ENCODE measurements at places on chromosomes 6 and 20. TPM values are rescaled to one million over a fixed set of nuclear protein-coding genes. Genes with fewer than 3 reads are reported as not detected.
A peak's percentile ranks its signal among the peaks of the same experiment; 100 is the strongest.

XRN2 gene
- total RNA-seq, result 95.4 TPM

HTR1E gene
- not detected for total RNA-seq

SEL1L2 gene
- not detected for total RNA-seq

GABRR1 gene
- not detected for total RNA-seq

GRCh38 chr6:140566781-140567277, 1192.4 kb upstream of the CITED2 start:
- peak; percentile 26 for DNase-seq

GRCh38 chr6:155197932-155198331, 65.9 kb upstream of the CLDN20 start:
- DNase-seq, result no peak

DNA sequence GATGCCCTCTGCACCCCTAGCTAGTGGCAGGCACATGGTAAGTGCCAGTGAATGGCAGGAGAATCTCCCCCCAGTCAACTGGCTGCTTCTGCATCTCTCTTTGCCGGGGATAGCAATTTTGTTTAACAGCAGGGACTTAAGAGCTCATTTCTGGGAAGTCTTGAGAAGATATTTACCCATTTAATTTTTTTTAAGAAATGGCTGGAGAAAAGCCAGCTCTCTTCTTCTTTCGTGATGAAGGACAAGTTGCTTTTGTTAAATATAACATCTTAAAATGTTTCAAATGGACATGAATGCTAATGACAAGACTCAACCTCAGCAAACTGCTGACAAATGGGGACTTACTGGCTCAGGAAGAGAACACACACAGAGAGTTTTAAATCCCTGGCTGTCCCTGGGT, 55.0 kb upstream of the IYD start:
- no peak for DNase-seq

DNA sequence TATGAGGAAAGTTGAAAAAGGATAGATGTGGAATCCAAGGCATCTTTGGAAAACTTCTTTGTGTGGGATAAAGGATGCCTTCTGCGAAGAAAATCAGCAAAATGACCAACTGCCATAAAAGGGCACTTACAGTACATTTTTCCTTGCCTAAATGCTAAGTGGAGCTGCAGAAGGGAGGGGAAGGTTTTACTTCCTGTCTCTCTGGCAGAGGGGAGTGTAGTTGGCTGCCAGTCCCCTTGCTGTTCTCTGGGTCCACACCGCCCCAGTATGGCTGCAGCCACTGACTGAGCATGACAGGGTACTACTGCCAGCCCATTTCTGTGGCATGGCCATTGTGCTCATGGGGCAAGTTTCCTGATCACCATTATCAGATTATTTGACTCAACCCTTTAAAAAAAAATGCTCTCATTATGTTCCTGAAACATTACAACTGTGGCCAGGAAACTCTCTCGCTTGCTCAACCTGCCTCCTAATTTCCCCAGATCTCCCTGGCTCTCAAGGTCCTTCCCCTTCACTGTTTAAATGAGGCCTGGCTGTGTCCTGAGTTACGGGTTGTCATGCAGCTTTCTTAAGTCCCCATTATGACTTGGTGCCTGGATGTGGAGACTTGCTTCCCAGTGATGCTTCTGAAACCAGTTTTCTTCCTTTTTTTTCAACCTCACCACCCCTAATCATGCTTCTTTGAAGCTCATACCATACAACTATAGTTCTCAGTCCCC, 34.5 kb upstream of the FAM184A start:
- DNase-seq, result no peak

DNA sequence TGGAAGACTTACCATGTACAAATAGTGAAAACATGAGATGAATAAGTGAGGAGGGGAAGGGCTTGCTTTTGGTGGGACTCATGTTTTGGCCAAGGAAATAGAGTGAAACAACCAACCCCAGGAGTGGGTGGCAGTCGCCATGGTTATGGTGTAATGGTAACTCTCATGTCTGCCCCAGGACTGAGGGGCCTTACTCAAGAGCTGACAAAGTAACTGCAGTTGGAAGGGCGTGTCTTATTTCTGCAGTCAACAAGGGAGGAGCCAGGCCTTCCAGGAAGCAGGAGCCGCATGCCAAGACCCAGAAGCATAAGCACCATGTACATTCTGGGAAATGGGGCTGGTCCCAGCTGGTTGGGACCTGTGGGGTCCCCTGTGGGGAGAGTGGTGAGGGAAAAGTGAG, 108.5 kb downstream of the UNC5CL start:
- DNase-seq, result no peak

DNA sequence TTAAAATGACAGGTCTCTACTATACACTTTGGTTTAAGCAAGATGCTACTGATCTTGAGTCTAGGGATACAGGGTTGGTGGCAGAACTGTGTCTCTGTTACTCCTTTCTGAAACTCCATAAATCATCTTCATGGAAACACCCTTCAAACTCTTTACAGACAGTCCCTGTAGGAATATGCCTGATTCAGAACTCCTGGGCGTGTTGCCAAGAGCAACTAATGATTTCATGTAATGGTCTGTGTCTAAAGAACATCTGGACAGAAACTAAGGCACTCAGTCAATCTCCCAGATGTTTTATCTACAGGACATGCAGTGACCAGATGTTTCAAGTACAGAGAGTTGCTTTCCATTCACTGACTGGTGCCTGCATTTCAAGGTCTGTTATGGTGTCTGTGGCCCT, 464.4 kb upstream of the CHD6 start:
- DNase-seq, result no peak

DNA sequence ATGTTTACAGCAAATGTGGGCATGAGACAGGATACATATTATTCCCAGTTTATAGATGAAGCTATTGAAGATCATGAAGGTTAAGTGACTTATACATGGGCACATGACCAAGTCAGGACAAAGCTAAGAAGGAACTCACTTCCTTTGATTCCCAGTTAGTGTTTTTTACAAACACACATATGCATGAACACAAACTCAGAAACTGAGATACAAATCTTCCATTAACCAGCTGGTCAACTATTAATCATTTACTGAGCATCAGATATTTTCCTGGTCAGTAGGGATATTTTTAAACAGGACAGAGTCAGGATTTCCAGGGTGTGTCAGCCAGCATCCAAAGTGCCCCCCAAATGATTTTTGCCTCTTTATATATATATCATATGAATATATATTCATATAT, 222.2 kb downstream of the OGFRL1 start:
- no peak for DNase-seq

DNA sequence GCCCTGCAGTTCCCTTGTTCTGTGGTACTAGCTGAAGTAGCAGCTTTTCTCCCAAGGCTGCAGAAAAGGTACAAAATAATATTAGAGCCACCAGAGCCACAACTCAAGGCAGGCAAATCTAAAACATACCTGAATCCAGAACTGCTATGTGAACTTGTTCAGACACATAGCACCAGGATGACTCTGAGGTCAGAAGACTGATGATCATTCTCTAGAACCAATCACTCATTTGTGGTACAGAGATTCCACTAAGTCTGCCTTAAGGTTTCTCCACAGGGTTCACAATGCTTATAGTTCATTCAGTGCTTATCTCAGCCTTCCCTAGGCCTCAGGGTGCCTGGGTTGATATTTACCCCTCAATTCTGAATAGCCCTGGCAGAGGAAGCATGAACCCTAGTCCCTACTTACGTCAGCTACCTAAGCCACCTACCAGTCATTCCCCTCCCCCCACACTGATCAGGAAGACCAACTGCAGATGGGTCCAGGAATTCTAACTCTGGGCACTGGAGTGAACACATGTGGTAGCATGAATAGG, 140.9 kb upstream of the MOCS1 start:
- DNase-seq, result no peak

DNA sequence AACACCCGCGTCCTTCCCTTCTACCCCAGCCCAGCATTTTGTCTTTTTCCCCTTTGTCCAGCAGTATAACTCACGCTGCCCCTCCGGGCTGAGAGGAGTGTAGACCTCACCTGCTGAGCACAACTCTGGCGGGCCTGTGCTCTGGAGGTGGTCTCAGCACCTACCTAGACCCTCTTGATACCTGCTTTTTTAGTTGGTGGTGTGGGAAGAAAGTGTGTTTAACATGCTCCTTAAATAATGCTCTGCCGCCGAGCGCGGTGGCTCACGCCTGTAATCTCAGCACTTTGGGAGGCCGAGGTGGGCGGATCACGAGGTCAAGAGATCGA, 1.4 kb upstream of the TRIM26 start:
- no peak for DNase-seq

- DNase-seq, result no peak
These were observed at the start of gene ANKRD66 for GRCh38 chr6:46746696-46747095. ANKRD66 (plus strand) TSS chr6:46746933; CDS start chr6:46751949, 5,016 bp downstream.

DNA sequence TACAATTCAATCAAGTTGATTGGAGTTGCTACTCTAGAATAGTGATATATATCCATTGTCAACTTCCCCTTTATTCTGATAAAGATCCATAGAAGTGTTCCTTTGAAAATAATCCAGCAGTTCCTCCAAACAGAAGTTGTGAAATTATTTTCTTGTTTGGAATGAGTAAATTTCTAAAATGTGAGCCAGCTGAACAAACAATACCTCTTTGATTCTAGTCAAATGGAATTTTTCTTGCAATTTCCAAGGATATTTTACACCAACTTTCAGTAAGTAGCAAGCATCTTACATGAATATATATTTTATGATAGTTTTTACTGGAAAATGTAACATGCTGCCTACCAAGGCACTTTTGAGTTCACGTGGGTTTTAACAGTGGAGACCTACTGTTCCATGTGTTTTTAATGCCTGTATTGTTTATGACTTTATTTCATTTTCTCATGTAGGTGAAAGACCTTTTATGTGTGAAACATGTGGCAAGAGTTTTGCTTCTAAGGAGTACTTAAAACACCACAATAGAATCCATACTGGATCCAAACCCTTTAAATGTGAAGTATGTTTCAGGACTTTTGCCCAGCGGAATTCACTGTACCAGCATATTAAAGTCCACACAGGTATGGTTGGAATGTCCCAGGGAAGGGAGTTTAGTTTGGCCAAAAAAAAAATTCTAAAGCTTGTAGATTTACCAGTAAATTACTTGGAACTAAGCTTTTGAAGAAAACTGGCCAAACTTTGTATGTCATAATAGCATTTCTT, 6.5 kb downstream of the GZF1 start:
- DNase-seq, result no peak

DNA sequence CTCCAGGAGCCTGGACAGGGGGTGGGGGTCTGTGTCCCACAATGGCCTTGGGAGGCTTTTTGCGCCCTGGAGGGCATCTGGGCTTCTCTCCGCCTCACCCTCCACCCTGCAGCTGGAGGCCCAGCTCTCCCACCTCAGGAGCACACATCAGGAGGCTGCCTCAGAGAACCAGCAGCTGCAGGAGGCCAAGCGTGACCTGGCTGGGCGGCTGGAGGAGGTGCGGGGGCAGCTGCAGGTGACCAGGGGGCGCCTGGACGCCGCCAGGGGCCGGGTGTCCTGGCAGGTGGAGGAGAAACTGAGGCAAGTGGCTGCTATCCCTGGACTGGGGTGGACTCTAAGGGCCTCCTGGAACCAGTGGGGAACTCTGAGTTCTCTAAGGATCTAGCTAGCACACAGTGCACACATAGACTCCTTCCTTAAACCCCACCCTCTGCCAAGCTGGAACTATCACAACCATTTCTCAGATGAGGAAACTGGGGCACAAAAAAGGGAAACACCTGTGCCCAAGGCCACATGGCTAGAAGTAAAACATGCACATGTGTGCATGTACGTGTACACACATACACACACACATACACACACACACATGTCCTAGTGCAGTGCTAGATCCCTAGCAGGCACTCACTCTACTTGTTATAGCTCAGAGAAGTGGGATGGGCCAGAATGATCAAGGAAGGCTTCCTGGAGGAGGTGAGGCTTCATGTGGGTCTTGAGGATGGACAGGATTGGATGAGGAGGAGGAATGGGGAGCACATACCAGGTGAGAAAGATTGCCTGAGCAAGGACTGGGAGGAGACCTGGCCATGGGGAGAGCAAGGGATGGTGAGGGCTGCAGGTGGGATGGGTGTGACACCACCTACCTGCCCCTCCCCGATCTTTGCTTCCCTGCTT, 22.9 kb downstream of the RAB44 start:
- no peak for DNase-seq

DNA sequence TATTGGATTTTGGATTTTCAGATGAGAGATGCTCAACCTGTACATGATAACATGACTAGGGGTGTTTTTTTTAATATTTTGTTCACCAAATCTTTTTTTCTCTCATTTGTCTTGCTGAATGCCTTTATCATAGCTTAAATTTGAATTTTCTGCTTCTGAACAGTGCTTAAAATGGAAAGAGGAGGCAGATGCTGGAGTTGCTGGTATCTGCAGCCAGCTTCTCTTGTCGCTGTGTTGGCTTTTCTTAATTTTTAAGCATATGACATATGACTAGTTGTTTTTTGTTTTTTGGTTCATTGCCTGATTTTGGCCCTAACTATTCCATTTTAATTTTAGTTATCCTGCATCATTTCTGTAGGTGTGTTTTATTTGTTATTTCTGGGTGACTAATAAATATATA, 196.1 kb downstream of the PLCB1 start:
- no peak for DNase-seq

- DNase-seq, result no peak
These were observed 12.3 kb downstream of the PPIL1 start for GRCh38 chr6:36862164-36862847.

- DNase-seq, result no peak
These were observed 42.9 kb upstream of the FAM83D start for GRCh38 chr20:38883081-38883980.

DNA sequence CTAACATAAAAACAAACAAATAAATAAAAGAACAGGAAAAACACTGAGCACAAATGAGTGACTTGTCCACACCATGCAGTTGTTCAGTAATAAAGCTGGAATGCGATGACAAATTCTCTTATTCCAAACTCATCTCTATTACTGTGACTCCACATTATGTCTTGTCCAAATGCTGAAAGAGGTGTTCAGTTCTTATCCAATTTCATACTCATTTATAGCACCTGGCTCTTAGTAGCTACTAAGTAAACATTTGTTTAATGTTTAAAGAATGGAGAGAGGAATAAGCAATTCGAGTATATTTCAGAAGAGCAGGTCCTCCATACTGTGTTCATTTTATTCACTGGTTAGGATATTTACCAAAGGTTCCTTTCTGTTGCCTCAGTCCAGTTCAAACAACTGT, 439.0 kb upstream of the JAG1 start:
- DNase-seq, result no peak

GRCh38 chr6:36546308-36546919, 865 bp downstream of the STK38 start:
- DNase-seq, result no peak

GRCh38 chr20:42894483-42894882, 295.2 kb downstream of the PTPRT start:
- DNase-seq, result no peak

All from pulmonary artery endothelial cell (primary cell).